Colonic mucosa (tissue), 4 donors: ENCODE measurements at places on chromosomes 4 and X.

GRCh38 chr4:148630051-148630450, 187.8 kb upstream of the NR3C2 start:
- DNase-seq: no peak

DNA sequence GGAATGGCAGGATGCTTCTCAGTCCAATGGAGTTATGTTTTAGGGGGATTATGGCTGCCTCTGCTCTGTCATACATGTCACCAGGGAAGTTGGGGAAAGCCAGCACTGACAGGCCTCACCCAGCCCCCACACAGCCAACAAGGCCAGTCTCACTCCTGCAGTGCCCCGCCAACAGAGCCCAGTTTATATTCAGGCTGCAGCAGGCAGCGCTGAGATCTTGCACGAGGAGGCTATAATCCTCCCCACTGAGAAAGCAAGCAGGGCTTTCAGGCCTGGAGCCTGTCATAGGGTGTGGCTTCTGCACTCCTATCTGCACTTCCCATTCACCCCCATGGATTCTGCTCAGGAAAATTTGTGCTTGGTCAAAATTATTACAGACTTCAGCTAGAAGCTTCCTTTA, 25.1 kb downstream of the ADAD1 start:
- no peak for DNase-seq

DNA sequence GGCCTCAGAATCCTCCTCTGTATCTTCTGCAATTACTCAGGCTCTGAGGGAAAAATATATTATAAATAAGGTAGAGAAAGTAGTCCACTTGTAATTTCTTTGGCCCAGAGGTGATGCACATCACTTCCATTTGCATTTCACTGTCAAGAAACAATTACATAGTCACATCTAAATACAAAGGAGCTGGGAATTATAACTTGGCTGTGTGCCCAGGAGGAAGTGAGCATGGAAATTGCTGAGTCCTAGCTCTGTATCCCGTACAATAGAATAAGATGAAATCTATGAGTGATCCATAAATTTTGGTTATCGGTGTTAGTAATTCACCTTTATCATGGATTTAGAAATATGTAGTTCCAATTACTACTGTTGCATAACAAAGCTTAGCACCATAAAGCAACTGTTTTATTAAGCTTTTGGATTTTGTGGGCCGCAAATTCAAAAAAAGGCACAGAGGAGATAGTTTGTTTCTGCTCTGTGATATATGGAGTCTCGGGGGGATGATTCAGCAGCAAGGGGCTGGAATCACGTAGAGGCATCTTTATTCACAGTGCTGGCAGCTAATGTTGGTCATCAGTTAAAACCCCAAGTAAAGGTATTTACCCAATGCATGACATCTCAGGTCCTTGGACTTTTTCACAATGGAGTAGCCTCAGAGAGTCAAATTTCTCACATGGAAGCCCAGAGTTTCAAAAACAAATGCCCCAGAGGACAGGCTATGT, 241.4 kb upstream of the GALNT7 start:
- no peak for DNase-seq

- no peak for DNase-seq
Observed at GRCh38 chrX:15679246-15679645, 14.6 kb upstream of the CLTRN start.

DNA sequence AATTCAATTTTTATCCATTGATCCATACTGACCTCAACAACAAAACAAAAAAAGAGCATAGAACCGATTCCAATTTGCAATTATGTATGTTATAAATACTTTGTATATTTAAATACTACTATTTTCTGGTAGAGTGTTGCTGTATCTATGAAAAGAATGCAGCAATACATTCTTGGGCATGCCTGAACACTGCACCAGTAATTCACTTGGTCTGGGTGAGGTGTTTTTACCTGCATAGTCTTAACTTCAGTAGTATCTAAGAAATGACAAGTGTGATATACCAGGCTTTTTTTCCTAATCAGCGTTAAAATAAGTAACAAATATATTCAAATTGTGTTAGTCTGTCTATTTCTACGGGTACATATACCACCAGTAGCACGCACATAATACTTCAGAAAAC, 120.2 kb downstream of the KLHL13 start:
- no peak for DNase-seq

DNA sequence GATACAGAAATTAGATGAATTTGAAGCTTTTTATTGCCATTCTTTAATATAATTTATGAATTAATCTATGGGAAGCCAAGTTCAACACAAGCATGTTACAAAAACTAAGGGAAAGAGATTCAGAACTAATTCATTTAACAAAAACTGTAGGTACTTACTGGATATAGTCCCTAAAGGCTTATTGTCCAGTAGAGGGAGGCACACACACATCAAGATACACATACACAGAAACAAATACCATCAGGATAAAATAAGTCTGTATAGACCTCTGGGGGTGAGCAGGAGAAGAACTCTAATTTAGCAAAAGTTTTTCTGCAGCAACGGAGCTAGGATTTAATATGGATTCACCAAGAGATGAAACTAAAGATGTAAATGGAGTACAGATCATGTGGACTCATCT, 83.0 kb upstream of the IL13RA1 start:
- no peak for DNase-seq
